ENCODE measurements at places on chromosomes 11 and 22.

DNA sequence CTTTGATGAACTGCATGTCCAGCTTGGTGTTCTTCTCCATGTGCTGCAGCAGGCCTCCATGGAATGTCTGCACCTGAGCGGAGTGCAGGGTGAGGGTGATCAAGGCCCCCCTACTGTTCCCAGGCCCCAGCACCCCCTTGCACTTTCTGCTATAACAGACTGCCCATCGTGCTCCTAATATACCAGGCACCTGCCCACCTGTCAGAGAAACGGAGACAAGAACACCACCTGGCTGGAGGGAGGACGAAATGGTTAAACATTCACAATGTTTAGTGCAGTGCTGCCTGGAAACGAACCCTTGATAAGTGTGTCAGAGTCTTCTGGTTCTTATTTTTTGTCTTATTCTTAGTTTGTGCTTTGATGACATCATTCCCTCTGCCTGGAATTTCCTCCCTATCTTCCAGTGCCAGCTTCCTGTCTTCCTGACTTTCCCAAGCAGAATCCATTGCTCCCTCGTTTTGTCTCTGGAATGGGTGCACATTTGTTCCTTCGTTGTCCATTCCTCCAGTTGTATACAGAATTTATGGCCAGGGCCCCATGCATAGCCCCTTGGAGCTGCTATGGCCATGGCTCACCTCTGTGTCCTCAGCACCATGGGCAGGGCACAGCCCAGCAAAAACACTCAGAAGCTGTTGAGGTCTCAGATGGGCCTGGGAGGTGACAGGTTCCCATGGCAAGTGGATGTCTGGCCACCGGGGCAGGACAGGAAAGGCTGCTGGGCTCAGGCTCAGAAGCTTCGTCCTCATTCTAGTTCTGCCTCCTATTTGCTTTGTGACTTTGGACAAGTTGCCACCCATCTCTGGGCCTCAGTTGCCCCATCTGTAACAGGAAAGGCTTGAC lies 11.9 kb downstream of the BAIAP2L2 start:
- peak; percentile 37 for DNase-seq

DNA sequence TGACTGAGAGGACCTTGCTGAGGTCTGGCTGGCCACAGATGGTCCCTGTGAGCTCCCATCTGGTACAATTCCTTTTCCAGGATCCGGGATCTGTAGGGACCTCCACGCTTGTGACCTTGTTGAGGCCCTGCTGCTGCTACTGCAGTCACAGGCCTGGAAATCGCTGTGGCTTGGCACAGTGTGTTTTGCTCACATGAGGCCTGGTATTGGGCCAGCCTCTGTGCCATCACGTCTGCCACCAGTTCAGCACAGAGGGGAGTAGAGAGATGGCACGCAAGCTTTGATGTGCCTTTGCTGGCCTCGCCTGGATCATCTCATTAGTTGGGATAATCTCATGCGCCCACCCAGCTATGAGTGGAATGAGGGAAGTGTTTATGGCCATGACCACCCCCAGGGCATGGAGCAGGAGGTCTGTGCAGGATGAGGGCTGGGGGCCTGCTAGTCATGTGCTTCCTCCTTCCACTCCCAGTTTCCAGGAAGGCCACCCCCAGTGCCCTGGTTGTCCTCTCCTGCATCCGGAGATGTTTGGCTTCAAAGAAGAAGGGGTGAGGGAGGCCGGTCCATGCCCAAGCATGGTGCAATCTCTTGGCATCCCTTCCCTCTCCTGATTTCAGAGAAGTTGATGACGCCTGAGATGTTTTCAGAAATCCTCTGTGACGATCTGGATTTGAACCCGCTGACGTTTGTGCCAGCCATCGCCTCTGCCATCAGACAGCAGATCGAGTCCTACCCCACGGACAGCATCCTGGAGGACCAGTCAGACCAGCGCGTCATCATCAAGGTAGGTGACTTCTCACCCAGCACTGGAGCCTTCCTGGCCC lies 22.4 kb downstream of the DERL3 start:
- no peak for DNase-seq

GRCh38 chr11:18280438-18281045 lies 14.5 kb downstream of the SAA1 start:
- DNase-seq, result no peak

DNA sequence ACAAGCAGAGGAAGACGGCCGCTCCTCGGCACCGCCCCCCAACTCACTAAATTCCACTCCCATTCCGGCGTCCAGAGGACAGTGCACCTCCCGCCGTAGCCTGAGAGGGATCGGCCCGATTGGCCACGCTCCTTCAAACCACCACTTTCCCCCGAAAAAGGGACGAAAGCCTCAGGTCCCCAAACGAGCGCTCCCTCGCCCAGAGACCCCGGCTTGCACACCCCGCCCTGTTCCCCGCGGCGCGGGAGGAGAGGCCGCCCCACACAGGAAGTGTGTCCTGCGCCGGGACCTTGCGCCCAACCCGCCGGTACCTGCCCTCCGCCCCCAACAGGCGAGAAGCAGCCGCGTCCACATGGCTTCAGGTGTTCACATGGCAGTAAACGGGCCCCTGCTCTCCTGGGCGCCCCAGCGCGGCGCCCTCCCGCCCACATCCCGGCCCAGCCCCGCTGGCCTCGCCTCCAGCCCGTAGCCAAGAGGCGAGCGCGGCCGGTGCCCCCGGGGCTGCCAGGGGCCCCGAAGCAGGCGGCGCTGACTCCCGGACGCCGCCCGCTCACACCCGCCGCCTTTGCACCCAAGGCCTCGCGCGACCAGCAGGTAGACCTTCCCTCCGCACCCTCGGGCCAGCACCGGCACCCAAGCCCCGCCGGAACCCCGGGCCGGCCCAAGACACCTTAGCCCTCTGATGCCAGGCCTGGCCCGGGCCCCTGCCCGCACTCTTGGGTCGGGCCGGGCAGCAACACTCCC lies 849 bp downstream of the TCF20 start:
- no peak for DNase-seq

GRCh38 chr11:60077216-60077817 lies 11.1 kb upstream of the MS4A2 start:
- no peak for DNase-seq

- peak; percentile 85 for DNase-seq
These were observed 44.0 kb downstream of the GRAMD1B start for GRCh38 chr11:123473941-123474677.

DNA sequence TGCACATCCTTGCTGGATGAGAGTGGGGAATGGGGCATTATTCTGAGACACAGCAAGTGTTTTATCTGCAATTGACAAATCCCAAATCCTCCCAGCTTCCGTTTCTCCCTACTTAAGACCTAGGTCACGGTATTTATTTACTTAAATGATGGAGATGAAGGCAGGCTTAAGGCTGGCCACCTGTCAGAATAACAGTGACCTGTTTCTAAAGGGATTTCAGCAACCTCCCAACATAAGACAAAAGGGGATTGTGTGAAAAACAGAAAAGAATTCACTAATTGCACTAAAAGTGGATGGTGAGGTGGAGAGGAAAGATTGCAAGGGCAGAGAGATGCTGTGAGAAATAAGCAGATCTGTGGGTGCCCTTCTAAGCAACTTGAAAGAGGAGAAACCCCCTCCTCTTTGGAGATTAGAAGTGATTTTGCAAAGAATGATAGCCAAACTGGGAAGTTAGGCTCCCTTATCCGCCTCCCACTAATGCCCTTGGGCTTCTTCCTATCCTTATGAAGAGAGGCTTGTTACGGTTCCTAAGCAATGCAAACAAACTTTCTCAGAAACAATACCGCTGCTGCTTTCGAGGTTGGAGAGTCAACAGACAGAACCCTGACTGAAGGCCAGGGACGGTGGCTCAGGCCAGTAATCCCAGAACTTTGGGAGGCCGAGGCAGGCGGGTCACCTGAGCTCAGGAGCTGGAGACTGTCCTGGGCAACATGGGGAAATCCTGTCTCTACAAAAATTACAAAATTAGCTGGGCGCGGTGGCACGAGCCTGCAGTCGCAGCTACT lies 84.3 kb downstream of the ARL14EP start:
- no peak for DNase-seq

DNA sequence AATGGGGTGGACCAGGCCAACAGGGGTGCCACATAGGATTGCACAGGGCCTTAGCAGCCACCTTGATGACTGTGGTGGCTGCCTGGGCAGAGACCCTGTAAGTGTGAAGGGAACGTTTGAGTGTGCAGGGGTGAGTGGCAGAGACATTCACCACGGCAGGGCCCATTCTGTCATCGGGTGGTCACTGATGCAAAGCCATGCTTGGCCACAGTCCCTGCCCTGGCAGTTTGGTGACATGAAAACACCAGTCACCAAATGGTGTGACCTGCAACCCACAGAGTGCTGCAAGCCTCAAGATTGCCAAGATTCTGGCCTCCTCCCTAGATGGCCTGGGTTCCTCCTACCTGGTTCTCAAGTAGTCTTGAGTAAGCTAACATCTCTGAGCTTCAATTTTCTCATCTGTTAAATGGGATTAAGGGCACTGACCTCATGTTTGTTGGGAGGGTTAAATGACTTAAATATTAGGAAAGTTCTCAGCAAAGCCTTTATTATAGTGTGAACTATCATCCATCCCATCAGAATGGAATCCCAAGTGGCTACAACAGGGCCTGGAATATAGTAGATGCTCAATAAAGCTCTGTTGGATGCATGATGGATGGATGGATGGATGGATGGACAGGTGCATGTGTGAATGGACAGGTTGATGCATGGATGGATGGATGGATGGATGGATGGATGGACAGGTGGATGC lies 53.0 kb downstream of the MACROD1 start:
- no peak for DNase-seq

- no peak for DNase-seq
These were observed 4.1 kb downstream of the MARK2 start for GRCh38 chr11:63843041-63843440.

- DNase-seq, result no peak
These were observed 1.6 kb downstream of the RNF26 start for GRCh38 chr11:119335655-119336543.

DNA sequence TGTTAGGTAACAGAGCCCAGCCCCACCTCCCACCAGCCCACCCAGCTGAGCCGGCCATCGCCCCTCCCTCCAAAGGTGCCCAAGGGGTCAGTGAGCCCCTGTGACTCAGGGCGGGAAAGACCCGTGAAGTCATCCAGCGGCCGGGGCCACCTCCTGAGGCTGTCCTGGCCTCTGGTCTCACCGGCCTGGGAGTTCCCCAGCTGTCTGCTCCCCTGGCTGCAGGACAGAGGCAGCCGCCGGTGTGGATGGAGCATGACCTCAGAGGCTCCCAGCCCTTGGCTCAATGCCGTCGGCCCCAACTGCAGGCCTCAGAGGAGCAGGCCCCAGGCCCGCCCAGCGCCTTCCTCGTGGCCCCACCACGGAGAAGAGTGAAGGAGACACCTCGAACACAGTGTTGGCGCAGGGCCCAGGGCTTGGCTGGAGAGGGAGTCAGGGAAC lies 28.7 kb downstream of the RPL3 start:
- DNase-seq, result peak; percentile 64

DNA sequence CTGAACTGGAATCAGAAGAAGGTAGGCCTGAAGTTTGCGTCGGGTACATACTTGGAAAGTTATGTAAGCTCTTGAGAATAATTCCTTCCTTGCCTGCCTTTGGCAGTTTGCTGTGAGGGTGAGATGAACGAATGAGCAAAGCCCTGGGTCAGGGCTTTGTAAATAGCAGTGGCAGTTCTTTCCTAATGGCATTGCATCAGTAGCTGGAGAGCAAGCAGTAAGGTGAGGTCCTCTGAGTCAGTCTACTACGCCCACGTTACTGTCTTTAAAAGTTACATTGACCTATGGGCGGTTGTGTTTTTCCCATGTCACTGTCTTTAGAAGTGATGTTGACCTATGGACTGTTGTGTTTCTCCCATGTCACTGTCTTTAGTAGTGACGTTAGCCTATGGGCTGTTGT lies 179.1 kb upstream of the E2F8 start:
- peak; percentile 62 for DNase-seq

- DNase-seq, result peak; percentile 68
These were observed 12.5 kb downstream of the L3MBTL2 start for GRCh38 chr22:41217553-41218157.

GRCh38 chr22:46972901-46973831 lies 210.7 kb downstream of the TBC1D22A start:
- no peak for DNase-seq

DNA sequence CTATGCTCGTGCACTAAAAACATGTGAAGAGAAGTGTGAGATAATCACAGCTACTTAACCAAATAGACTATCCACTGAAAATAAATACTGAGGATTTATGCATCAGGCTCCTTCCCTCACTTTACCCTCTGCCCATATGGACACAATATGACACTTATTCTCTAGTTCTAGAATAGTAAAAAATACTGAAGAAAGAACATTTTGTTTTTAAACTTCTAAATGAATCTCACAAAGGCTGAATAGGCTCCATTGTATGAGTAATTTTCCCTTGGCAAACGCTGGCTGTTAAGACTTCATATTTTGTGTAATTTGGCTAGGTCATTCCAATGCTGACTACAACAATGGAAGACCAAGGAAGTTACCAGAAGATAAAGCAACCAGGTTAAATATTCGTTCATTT lies 9.9 kb downstream of the HPS5 start:
- no peak for DNase-seq

- DNase-seq, result no peak
These were observed 68.9 kb downstream of the CSTPP1 start for GRCh38 chr11:47005441-47005840.

DNA sequence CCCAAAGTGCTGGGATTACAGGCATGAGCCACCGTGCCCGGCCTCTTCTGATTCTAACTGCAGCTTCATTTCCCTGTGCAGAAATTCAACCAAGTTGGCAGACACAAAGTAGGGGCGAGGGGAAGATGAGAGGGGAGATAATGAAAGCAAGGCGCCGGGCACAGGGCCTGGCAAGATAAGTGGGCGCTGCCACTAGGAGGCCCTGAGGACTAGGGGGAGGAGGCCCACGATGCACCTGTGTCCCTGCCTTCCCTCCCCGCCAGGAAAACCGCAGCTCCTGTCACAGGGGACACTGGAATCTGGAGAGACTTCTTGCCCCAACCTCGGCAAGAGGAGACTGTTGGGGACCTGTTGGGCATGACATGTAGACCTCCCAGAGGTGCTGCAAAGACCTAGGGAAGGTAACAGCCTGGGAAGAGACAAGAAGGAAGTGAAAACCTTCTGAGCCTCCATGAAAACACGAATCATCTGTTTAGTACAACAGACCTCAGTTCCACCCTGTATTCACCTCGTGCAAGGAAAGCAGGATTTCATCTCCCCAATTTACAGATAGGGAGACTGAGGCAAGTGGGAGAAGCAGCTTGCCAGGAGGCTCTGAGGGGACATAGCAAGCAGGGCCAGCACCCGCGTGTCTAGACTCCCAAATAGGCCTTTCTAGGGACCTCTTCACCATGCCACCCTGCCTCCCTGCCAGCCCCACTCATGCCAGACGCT lies 3.1 kb upstream of the LGALS1 start:
- no peak for DNase-seq

GRCh38 chr11:102581066-102581465 lies 44.1 kb downstream of the MMP20 start:
- no peak for DNase-seq

GRCh38 chr11:133984828-133985227 lies 28.1 kb upstream of the IGSF9B start:
- no peak for DNase-seq

GRCh38 chr11:107266455-107266854 lies 191.2 kb downstream of the CWF19L2 start:
- DNase-seq, result no peak

DNA sequence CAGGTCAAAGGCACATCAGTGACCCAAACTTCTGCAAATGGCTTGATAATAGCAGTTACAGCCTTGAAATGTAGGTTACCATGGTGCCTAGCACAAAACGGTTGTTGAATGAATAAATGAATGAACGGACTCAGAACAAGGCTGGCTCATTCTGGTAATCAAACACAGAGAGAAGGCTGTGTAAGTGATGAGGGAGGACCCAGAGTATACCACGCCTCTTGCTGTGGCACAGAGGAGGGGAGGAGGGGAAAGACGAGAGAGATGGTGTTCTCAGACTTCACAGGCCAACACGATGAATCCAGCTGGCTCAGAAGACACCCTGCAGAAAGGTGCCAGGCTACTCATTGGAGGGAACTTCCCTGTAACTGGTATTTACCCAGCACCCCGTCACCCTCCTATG lies 38.3 kb downstream of the PC start:
- DNase-seq, result no peak

All from fibroblast of lung (primary cell).